ENCODE measurements at places on chromosomes 4 and X. TPM values are rescaled to one million over a fixed set of nuclear protein-coding genes. Genes with fewer than 3 reads are reported as not detected.

Gene CYP4V2
- total RNA-seq: 14.3 TPM

DNA sequence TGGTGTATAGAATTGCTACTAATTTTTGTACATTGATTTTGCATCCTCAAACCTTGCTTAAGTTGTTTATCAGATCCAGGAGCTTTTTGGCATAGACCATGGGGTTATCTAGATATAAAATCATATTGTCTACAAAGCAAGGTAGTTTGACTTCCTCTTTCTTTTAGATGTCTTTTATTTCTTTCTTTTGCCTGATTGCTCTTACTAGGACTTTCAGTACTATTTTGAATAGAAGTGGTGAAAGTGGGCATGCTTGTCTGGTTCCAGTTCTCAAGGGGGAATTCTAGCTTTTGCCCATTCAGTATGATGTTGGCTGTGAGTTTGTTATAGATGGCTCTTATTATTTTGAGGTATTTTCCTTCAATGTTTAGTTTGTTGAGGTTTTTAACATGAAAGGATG is 187.9 kb upstream of the LCORL start:
- DNase-seq: no peak

DNA sequence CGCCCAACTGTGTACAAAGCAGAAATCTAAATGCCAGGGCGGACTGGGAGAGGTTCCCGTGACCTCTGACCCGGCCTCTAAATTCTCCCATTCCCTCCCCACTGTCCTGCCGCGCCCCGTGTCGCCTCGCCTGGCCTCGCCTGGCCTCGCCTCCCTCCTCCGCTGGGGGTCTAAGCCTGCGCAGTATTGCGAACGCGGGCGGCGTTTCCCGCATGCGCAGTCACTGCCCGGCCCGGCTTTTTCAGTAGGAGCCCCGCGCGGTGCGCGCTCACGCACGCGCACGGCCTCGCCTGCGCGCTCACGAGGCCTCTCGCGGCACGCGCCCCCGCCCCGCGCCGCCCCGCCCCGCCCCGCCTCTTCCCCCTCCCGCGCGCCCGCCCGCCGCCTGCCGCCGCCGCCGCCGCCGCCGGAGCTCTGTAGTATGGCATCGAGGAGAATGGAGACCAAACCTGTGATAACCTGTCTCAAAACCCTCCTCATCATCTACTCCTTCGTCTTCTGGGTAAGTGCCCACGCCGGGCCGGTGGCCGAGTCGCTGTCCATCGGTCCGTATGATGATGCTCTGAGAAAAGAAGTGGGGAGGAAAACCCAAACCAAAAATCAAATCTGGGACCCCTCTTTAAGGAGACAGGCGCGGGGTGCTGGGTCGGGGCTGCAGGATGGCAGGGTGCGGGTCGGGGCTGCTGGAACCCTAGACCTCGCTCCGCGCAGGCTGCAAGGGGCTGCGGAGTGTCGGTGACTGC is at the start of gene TSPAN7:
Gene TSPAN7 (plus strand): TSS at position 417 of the 743 bp plus-strand sequence. CDS start 5 bp downstream, at position 422.
- DNase-seq: peak; percentile 80

DNA sequence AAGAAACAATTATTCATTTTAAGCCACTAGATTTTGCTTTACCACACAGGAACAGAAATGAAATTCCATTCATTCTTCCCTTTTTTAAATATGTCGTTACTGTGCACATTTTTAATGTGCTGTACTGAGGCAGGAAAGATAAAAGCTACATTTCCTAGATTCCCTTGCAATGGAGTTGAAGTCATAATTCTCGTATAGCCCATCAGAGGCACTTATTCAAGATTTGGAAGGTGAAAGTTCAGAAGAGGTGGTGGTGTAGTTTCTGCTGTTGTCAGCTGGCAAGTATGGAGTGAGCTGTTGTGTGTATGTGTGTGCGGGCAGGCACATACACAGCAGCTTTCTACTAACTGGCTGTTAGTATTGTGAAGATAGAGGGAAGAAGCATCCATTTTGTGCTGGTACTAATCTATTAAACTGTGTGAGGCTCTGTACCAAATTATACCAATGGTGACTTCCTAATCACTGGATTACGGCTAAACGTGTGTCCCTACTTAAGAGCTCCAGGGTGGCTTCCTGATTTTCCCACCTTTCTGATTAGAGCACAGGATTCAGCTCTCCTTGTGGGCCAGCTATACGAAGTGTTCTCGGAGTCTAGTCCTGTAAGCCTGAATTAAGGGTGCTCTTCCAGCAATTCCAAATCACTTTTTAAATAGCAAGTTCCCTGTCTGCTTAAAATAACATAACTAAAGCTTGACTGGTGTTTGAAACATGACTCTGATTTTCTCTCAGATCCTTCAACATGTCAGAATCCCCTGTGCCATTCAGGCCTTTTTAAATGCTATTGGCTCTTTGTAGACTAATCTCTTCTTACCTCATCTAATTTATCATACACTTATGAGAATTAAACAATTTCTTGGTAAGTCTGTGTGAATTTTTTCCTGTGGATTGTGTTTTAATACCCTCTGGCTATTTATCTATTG is 43.8 kb downstream of the PDS5A start:
- DNase-seq: peak; percentile 37

Gene QDPR
- total RNA-seq: 14.7 TPM

Gene ANTXR2
- total RNA-seq: 8.0 TPM

Gene CENPVL2
- 1.5 TPM for total RNA-seq

Gene SFRP2
- 1.4 TPM for total RNA-seq

Gene TRPC3
- 0.24 TPM for total RNA-seq

DNA sequence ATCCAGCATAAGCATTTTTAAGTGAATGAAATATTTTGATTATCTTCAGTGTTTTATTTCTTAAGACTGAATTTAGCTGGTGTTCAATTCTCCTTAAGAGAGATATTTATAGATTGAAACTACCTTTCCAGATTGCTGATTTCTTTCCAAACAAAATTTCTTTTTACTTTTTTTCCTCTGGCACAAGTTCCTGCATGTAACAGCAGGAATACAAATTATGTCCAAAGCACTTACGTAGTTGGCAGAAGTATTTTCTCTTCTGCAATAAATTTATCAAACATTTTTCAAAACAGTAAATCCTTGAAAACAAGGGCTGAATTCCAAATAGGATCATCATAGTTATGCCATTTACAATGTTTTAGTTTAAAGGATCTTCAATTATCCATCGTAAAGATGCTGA is 412.6 kb downstream of the IQCM start:
- no peak for DNase-seq

- DNase-seq: no peak
These were observed 73.4 kb upstream of the ARHGAP36 start for GRCh38 chrX:130984782-130985181.

DNA sequence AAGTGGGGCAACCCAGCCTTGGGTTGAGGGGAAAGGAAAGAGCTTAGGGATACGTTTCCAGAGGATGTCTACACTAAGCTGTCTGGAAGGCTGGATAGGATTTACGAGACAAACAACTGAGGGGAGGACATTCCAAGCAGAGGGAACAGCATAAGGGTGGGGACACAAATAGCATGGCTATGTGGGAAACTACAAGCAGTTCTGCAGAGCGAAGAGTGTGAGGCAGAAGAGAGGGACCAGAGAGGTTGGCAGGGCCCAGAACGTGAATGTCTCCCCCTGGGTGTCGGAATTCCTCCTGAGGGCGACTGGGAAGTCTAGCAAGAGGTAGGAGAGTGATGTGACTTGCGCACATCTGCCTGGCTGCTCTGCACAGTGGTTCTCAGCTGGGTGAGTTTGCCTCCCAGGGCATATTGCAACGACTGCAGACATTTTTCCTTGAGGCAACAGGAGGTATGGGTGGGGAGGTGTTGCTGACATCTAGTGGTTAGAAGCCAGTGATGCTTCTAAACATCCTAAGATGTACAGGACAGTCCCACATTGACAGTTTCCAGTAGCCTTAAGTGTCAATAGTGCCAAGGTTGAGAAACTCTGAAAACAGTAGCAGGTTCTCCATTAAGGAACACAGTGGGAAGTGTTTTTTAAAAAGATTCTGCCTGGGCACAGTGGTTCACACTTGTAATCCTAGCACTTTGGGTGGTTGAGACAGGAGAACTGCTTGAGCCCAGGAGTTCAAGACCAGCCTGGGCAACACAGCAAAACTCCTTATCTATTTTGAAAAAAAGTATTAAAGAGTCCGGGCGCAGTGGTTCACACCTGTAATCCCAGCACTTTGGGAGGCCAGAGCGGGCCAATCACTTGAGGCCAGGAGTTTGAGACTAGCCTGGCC is 9.2 kb downstream of the NDUFA1 start:
- DNase-seq: peak; percentile 66

Gene L1CAM
- total RNA-seq: 0.64 TPM

DNA sequence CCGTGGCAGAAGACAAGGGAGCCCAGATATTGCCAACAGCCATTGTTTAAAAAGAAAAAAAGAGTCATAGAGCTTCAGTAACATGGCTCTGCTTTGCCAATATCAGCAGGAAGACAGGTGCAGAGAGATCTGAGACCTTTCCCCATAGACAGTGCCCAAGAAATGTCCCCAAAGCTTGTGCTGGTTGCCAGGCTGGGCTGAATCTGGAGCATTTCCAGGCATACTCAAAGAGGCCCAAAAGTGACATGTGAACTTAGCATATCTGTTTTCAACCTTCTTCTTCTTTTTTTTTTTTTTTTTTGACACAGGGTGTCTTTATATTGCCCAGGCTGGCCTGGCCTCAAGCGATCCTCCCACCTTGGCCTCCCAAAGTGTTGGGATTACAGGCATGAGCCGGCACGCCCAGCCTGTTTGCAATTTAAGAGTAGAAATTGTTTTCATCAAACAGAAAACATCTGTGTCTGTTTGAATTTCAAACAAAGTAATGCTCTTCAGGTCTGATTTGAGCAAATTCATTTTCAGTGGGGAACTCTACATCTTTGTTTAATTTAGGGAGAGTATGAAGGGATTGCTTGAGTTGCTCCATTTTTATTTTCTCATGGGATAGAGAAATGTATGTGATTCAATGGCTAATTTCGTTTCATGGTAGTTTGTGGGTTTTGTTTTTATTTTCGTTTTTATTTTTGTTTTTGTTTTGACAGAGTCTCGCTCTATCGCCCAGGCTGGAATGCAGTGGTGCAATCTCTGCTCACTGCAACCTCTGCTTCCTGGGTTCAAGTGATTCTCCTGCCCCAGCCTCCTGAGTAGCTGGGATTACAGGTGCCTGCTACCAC is 56.6 kb upstream of the RBM47 start:
- DNase-seq: no peak

GRCh38 chr4:31539284-31540069 is 819.3 kb downstream of the PCDH7 start:
- peak; percentile 43 for DNase-seq

DNA sequence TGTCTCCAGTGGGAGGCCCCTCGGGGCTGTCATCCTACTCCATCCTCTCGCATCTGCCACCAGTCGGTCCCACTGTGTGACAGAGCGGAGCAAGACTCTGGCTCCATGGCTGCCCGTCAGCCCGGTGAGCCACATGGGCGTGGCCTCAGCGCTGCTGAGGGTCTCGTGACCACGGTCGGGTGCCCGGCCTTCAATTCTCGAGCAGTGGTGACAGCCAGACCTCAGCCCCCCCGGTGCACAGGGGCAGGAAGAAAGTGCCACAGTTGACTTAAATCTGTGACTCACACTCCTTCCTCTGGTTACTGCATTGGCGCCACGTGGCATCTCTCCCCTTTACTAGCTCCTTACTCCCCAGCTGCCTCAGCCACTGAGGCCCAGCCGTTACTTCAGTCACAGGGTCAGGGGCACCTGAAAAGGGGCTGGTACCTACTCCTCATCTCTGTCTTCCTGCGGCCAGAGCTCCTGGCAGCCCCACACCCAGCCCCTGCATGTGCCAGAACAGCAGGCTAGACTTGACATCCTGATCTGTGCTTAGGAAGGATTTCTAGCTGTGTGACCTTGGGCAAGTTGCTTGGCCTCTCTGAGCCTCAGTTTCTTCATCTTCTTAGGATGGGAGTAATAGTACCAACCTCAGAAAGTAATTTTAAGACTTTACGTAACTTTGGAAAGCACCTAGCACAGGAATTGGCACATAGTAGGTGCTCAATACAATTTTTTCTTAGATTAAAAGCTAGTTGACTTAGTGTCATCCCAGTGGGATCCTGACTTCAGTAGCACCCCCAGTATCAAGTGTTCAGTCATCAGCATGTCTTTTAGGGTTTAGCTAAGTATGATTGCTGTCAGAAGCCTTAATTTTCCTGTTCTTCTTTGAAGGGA is 66.1 kb downstream of the TNIP2 start:
- no peak for DNase-seq

DNA sequence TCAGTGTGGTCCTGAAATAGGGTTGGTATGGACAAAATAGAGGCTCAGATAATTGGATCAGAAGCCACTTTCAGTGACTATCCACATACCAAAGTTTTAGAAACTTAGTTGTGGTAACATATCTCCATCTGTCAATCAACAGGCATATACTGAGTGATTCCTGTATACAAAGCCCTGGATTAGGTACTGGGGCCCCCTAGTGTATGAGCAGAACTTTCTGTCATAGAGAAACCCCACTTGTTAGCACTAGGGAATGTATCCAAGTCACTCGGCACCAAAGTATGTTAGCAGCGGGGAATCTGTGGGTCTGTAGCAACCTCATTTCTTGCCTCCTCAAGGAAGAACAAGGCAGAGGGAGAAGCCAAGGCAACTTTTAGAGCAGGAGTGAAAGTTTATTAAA is 50.7 kb downstream of the MAP7D3 start:
- peak; percentile 57 for DNase-seq

DNA sequence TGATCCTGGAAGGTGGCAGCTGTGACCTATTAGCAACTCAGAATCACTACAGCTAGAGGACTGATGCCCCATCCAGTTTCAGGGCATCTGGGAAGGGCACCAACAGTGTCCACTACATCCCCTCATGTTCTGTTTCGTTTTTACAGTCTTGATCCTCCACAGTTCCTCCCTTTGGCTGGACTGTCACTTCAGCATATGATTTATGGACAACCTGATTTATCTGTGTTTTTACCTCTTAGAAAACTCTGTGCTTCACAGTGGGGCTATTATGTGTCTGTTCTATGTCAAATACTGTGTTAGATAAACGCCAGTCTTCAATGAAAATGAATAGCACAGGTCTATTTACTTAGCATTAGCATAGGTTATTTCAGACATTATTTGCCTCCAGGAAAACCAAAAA is 63.1 kb upstream of the GRPR start:
- DNase-seq: no peak

- no peak for DNase-seq
These were observed 137.3 kb upstream of the NKX1-1 start for GRCh38 chr4:1543561-1543960.

All from A673 (cell line).